ENCODE measurements at places on chromosomes 5 and 9.

- DNase-seq: no peak
These were observed 162.5 kb downstream of the PAX5 start for GRCh38 chr9:36871606-36872005.

DNA sequence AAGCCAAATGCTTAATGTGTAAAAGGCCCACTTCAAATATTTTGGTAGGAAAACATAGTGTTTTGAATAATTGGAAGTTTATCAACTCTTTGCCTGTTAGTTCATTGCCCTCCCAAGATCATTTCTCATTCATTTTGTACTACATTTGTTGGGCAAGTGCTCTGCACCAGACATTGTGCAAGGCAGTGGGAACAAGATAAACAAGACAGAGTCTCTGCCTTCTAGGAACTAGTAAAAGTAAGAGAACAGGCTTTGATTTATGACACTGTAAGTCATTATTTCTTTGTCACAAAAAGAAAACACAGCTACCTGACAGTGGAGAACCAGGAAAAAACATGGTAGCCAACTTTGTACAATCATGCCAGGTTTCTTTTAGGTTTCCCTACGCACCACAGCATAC is 63.7 kb upstream of the PAM start:
- no peak for DNase-seq

- no peak for DNase-seq
These were observed 562.3 kb upstream of the C9orf72 start for GRCh38 chr9:28135549-28135948.

DNA sequence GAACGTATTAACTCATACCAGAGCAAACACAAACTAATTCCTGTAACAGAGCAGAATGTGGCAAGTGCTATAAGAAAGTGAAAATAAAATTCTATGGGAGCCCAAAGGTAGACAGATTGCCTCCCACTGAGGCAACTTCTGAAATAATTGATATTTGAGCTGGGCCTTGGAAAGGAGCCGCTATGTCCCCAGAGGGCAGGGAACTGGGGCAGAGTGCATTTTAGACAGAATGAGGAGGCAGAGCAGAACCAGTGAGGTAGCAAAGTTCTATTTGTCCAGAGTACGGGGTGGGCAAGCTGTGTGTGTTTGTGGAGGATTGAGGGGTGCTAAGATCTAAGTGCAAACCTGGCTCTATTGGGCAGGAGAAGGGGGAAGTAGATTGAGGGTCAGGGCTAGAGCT is 19.8 kb downstream of the CDO1 start:
- no peak for DNase-seq

DNA sequence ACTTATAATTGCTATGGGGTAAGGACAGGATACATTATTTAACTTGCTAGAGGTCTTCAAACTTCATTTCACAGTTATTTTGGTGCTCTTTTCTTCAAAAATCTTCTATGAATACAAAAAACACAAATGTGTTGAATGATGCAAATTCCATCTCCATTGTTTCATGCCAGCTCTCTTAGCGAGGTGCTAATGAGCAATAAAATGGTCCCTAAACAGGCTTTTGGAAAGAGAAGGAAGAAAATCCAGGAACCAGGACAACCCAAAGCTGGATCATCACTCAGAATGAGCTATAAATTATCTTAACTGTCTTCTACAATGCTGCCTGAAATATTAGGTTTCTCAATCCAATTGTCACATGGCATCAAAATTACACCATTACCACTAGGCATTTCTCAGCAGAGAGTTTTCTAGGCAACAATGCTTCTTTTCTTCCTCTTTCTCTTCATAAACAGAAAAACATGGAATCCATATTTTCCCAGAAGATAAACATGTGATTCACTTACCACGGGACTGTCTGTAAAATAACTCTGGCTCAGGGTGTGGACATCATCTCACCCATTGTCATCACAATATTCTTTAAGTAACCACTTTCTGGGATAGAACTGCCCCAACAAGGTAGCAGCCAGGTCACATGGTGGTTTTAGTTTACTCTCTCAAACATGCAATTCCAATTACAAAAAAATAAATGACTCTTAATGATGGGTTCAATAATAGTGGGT is 249.4 kb downstream of the NPR3 start:
- no peak for DNase-seq

All from stimulated activated CD4-positive, alpha-beta T cell treated with anti-CD3 and anti-CD28 coated beads, Interleukin-4, amount 100 ng/mL, for 1 hour (primary cell).